ENCODE measurements at places on chromosomes 3 and 15. TPM values are rescaled to one million over a fixed set of nuclear protein-coding genes. Genes with fewer than 3 reads are reported as not detected.
A peak's percentile ranks its signal among the peaks of the same experiment; 100 is the strongest.

Gene TRPM1
- not detected for total RNA-seq

Gene PLSCR1
- total RNA-seq: 66.6 TPM

Gene DYNC1LI1
- total RNA-seq: 56.1 TPM

Gene RBMS3
- total RNA-seq: 22.8 TPM

Gene PARP15
- not detected for total RNA-seq

Gene ASB14
- total RNA-seq: not detected

Gene CACNA2D3
- 11.2 TPM for total RNA-seq

Gene IGSF11
- 0.39 TPM for total RNA-seq

Gene FAM107A
- total RNA-seq: not detected

Gene REC114
- not detected for total RNA-seq

DNA sequence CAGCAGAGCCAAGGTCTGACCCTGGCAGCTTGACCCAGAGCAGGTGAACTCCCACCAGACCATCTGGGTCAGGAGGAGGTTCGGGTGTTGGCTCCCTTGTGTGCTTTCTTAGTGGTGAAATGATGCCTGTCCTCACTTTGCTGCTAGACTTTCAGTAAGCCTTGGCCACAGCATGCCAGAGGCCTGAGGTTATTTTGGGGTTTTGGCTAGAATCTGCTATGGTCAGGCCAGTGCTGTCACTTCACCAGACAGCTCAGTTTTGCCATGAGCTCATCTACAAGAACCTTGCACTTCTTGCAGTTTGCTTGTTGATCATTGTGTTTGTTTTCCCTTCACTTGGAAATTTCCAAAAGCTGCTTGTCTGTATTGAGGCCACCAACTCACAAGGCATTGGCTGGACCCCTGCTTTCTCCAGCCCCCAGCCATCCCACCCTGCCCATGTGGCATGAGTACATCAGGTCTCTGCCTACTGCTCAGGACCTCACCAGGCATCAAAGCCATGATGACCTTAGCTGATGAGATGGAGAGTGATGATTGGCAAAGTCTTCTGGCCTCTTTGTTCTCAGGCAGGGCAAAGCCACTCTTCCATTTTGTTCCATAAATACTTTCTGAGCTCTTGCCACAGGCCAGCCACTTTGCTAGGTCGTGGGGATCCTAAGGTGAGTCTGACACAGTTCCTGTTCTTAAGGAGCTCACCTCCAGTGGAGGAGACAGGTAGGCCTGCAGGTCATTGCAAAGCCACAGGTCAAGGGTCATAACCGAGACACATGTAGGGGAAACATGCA, 122.6 kb downstream of the ARNT2 start:
- DNase-seq: peak; percentile 65

- peak; percentile 74 for DNase-seq
These were observed 246.8 kb upstream of the TOPAZ1 start for GRCh38 chr3:43994657-43995546.

GRCh38 chr3:15330031-15330596, 2.3 kb downstream of the SH3BP5 start:
- no peak for DNase-seq

GRCh38 chr3:134039161-134039862, 9.6 kb upstream of the SLCO2A1 start:
- DNase-seq: no peak

- peak; percentile 33 for DNase-seq
These were observed 1.0 kb downstream of the UBE2E1 start for GRCh38 chr3:23806534-23807423.

DNA sequence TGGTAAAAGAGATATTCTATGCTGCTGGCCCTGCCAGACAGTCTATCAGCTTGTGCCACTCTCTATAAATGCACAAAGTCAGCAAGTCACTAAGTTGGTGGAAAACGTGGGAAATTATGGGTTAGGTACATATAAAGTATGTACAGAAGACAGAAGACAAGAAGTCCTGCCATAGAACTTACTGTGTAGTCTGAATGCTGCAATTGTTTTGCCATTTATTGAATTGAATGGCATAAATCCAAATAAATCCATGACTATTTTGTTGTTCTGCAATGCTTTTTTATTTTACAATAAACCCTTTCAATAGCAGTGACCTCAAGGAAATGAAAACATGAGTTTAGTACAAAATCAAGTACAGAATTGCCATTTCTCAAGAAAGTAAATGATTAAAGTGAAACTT, 34.1 kb upstream of the TM4SF1 start:
- DNase-seq: no peak

- no peak for DNase-seq
These were observed 42.0 kb downstream of the RORA start for GRCh38 chr15:61186905-61187741.

GRCh38 chr3:123286308-123287023, 84.7 kb downstream of the SEC22A start:
- DNase-seq: peak; percentile 62

DNA sequence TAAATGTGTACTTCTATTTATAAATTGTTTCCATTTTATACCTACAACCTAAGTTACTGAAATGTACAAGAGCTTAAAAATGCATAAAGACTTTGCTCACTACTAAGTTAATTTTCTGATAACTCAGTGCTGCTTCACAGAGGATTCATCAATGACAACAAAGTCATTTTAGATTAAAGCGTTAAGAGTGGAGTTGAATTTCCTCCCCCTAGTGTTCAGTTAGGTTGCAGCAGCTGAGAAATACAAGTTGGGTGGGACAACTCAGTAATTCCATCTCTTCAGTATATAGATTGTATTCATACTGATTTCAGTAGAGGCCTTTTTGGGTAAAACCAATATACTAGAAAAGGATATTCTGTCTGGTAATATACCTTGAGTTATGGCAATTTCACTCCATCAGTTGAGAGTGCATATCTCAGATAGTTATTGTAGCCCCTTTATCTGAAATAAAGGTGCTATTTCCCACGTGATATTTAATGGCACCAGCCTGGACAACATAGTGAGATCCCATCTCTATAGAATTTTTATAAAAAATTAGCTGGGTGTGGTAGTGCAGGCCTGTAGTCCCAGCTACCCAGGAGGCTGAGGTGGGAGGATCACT, 6.9 kb upstream of the RPL35A start:
- DNase-seq: peak; percentile 56

- no peak for DNase-seq
These were observed 666.6 kb upstream of the CCDC54 start for GRCh38 chr3:106710596-106710995.
